ENCODE measurements at places on chromosomes 4 and X.

DNA sequence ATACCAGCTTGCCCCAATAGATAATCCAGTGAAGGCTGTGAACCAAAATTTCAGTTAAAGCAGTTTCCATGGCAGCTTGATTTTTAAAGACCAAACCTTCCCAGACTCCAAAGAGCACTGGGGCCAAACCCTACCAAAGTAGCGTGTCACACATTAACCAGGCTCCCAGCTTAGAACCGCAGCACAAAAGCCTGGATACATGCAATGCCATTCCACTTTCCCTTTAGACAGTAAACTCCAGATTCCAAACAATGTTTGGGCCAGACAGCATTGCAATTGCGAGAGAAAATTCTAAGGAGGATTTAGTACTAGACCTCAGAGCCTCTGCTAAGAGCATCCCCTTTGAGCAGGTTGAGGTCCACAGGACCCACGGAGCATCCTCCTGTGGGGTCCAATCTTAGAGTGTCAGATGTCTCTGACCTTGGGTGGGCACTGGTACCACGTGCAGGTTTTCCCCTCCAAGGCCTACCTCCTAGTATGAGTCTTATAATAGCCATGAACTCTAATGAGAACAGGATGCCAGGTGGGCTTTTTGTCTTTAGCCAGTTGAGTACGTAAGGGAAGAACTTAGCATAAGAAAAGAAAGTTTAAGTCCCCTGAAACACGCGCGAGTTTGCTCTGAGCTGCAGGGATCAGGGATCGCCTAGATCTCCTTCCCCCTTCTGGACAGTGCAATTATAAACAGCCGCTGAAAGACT is 38.8 kb downstream of the MGARP start:
- DNase-seq = no peak

GRCh38 chrX:150156615-150157014 is 206.5 kb upstream of the MAMLD1 start:
- DNase-seq = no peak

DNA sequence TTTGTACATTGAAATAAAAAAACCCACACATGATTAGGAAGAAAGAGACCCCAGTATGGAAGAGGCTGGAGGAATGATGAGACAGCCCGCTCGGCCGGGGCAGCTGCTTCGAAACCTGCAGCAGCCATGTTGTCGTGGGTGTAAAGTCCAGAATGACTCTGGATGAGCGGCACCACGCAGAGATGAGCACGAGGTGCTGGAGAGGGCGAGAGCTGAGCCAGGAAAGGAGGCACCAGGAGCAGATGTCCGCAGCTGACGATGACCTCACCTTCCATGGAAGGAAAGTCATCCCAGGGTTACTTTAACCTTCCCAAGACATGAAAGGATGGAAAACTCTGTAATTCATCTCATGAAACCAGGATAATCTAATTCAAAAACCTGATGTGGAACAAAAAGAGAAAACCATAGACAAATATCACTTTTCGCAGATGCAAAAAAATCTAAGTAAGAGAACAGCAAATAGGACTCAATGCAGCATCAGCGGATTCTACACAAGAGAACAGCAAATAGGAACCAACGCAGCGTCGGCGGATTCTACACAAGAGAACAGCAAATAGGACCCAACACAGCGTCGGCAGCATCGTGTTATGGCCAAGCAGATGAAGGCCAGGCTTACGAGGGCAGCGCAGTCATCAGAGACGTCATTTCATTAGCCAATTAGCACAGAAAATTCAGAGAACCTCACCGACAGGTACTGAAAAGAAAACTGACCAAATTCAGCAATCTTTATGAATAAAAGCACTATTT is 25.9 kb upstream of the SPON2 start:
- no peak for DNase-seq

DNA sequence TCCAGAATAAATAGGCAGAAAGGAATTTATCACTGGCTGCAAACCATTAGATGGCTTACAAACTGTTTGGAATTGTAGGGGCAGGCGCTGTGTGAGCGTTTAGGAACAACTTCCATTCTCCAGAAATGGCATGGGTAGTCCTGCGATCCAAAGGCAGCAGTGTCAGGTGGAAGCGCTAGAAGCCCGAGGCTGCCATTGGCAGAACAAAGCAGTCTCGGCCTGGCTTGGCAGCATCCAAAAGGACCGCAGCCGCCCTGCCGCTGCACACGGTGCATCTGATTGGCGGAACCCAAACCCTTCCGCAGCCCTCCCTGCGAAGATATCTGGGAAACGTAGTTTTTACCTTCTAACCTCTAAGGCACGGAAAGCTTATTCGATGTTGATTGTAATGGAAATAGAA is 23.6 kb upstream of the YTHDC1 start:
- peak; percentile 69 for DNase-seq

- DNase-seq = no peak
These were observed 243.2 kb upstream of the POF1B start for GRCh38 chrX:85622635-85623034.

DNA sequence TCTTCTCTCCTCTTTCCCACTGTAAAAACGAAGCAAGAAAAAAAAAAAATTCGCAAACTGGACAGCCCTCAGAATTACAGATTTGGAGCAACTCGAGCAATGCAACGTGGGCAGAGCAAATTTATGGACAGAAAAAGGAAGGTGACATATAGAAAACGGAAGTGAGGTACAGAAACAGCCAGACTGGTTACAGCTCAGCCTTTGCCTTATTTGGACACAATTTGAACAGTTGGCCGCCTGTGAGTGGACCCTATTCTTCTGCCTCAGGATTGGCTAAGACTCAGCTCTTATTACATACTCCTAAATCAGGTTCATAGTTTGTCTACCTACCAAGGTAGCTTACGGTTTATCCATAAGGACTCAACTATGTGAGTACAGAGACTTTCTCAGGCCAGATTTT is 98.8 kb downstream of the SOWAHB start:
- no peak for DNase-seq

DNA sequence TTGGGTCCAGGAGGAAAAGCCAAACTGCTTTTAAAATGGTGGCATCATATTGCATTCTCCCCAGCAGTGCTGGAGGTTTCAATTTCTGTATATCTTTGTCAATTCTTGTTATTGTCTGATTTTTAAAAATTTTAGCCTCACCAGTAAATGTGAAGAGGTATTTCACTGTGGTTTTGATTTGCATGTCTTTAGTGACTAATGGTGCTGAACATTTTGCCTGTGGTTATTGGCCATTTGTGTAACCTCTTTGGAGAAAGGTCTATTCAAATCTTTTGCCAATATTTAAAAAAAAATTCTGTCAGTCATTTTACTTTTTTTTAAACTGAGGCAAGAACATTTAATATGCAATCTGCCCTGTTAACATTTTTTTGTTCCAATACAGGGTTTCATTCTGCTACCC is 322.1 kb downstream of the TLL1 start:
- DNase-seq = no peak

Data from ureter (tissue), 1 donor.